ENCODE measurements at places on chromosomes 13 and 19.

DNA sequence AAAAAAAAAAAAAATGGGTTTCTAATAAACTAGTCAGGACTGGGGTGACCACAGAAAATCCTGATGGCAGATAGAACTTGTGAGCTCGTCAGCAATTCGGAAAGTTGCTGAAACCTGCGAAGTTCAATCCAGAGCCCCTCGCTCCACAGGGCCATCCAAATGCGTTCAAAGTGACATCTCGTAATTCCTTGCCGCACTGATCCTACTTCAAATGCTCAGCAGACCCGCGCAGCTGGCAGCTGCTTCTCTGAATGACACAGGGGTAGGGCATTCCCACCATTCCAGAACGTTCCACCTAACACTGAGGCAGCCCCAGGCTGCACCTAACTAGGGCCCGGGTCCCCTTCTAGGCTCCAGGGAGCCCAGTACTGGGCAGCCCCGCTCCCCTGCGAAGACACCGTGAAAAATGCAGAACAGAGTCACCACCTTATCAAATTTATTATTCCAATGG lies 4.8 kb upstream of the DAPK3 start:
- no peak for DNase-seq

DNA sequence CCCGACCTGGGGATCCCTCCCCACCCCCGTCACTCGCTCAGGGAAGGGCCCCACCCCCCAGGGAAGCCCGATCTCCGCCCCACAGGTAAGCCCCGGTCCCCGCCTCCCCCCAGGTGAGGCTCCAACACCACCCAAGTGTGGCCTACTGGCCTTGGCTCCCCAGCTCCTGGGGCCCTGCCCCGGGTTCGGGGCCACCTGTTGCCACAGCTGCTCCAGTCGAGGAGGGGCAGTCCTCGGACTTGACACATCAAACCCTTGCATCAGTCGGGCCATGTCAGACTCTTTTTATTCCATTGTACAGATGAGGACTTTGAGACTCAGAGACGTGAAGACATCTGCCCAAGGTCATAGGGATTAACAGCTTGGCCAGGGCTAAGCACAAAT lies 512 bp downstream of the CC2D1A start:
- no peak for DNase-seq

- no peak for DNase-seq
Observed at GRCh38 chr13:67193979-67194378, 36.2 kb downstream of the PCDH9 start.

DNA sequence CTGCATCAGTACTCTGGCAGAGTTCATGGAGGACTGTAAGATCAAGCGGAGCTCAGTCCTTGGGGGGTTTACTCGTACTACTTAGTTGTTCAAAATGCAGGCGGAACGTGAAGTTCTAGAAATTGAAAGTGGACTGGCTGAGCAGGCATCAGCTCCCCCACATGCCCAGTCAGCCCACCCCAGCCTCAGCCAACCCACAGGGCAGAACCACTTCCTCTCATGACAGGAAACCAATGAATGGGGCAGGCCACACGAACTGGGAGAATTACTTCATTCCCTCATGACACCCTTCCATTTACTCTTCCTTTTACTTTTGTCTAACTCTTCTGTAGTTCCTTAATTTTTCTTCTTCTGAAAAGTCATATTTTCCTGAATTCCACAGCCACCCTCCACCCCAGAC lies 71.9 kb downstream of the FLT1 start:
- no peak for DNase-seq

GRCh38 chr19:30679153-30679702 lies 307.0 kb downstream of the ZNF536 start:
- no peak for DNase-seq

GRCh38 chr19:5631567-5632240 lies 8.8 kb downstream of the SAFB start:
- DNase-seq: no peak

DNA sequence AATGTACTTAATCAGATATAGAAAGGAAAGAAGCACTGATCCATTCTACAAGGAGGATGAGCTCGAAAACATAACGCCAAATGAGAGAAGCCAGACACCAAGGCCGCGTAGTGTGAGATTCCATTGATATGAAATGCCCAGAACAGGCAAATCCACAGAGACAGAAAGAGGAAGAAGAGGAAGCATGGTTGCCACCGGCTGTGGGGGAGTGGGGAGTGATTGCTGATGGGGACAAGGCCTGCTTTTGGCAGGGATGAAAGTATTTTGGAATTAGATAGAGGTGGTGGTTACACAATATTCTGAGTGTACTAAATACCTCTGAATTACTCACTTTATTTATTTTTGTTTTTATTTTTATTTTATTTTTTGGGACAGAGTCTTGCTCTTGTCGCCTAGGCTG lies 50.2 kb upstream of the KLF2 start:
- DNase-seq: no peak

DNA sequence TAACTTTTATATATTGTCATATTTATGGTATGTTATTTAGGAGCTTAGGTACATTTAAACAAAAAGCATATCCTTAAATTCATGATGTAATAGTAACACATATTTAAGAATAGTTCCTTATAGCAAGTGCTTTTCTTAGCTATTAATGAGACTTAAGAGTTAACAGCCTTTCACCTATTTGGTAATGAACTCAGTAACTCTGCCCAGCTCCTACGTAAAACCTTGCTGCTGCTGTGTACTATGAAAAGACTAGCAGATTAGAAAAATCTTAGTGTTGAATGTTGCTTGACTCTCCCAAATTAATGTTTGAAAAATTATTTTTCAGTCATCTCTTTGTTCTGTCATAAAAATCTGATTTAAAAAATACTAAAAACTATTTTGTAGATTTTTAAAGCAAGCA lies 6.9 kb downstream of the GPR180 start:
- DNase-seq: no peak

- DNase-seq: peak; percentile 38
Observed at GRCh38 chr19:32345261-32346207, at the start of gene ZNF507. Gene ZNF507, plus strand, starts transcription at chr19:32345610. Its CDS starts 7,221 bp downstream, at chr19:32352831.

- DNase-seq: no peak
Observed at GRCh38 chr13:41211062-41211461, 16.7 kb upstream of the KBTBD7 start.

DNA sequence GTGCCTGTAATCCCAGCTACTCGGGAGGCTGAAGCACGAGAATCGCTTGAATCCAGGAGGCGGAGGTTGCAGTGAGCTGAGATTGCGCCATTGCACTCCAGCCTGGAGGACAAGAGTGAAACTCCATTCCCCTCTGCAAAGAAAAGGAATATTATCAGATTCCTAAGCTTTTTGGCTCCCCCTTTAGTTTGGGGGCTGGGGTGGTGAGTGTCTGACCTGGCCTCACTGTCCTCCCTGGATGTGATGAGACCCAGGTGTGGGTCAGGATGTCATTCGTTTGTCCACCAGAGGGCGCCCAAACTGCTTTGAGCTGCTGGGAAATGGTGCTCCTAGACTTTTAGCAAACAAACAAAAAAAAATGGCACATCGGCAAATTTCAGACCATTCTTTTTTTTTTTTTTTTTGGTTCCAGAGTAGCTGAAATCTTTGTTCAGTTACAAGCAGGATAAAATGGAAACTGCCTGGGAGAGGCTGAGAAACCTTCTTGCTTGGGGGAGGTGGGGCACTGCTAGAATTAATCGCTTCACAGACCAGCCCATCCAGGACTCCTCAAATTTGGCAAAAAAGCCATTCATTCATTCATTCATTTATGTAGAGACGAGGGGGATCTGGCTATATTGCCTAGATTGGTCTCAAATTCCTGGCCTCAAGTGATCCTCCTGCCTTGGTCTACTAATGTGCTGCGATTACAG lies 29.4 kb downstream of the SPC24 start:
- peak; percentile 41 for DNase-seq

- DNase-seq: no peak
Observed at GRCh38 chr13:85313761-85314503, 485.3 kb downstream of the SLITRK6 start.

DNA sequence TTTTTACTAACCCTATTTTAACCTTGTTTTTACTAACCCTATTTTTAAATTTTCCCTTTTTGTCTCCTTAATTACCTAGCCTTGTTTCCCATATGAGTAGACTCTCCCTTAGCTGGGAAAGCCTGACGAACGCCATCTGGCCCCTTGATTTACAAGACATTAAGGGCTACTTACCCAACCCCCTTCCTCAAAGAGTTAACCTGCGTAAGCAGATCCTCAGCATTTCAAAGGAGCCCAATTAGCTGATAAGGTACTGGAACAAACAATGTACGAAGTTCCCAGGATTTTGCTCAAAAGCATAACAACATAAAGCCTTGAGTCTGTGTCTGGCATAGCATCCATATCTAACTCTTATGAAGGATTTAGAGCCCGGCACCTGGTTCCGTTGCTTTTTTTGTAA lies 4.7 kb upstream of the MVB12A start:
- DNase-seq: no peak

- DNase-seq: no peak
Observed at GRCh38 chr19:3136684-3137055, 837 bp downstream of the GNA15 start.

DNA sequence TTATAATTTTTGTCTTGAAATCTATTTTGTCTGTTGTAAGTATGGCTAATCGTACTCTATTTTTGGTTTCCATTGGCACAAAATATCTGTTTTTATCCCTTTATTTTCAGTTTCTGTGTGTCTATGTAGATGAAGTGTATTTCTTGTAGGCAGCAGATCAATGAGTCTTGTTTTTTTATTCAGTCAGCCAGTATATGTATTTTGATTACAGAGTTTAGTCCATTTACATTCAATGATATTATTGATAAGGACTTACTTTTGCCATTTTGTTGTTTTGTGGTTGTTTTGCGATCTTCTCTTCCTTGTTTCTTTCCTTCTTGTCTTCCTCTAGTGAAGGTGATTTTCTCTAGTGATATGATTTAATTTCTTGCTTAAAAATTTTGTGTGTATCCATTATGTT lies 336.3 kb upstream of the SPRY2 start:
- no peak for DNase-seq

DNA sequence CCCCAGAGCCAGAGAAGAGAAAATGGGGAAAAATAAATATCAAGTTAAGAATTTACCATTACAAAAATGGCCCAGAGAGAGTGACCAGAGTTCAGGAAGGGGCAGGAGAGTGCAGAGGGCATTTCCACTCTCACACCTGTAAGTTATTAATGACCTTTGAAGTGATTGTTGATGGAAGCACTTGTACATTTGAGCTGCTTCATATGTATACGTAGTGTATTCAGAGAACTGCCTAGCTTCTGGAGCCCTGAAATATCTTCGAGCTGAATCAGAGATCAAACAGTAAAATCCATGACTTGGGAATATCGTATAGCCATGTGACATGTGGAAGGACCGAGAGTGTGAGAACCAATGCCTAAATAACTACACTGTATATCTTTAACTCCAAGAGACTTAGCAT lies 49.2 kb upstream of the PCCA start:
- no peak for DNase-seq

- DNase-seq: no peak
Observed at GRCh38 chr13:41271456-41272285, 8.3 kb upstream of the MTRF1 start.

DNA sequence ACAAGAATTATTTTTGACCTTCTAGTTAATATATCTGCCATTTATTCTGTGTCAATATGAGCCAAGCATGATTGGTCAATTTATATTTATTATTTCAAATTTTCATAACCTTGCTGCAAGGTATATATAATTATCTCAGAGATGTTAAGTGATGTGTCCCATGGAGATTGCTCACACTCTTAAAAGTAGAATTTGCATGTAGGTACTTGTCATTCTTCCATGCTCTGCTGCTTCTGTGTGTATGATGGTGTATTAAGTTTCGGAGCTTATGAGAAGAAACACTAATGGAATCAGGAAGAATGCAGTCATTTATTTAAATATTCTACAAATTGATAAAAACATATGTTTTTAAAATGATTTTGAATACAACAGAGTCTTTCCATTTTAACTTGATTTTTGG lies 586.8 kb upstream of the MIR17HG start:
- no peak for DNase-seq

DNA sequence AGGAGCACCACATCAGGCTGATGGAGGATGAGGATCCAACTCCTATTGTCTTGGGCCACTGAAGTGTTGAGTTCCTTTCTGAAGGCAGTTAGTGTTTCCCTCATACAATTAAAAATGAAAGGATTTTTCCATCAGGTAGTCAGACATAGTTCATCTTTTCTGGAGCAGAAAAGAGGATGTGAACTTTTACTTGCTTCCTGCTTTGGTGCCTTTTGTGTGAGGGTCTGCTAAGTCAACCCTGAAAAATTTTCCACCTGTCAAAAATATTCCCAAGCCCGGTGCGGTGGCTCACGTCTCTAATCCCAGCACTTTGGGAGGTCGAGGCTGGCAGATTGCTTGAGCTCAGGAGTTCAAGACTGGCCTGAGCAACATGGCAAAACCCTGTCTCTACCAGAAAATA lies 43.9 kb downstream of the RGCC start:
- DNase-seq: no peak

GRCh38 chr13:69202996-69203395 lies 904.6 kb upstream of the ATXN8OS start:
- no peak for DNase-seq

GRCh38 chr13:73324842-73325722 lies 266.3 kb downstream of the KLF5 start:
- no peak for DNase-seq

DNA sequence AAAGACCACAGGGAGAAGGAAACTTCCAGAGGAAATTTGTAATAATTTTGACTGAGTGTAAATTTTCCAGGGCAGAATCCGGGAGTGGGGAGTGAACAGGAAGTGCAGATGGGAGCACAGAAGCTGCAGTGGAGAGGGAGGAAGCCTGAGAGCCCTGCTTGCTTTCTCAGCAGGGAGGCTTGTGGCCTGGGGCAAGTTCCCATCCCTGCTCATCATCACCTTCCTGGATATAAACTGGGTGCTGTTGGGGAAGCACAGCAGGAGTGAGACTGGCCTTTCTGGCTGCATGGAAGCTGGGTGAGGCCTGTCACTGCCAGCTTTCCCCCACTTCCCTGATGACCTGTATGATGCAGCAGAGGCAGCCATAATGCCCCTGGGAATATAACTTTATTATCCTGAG lies 532.9 kb downstream of the SLITRK6 start:
- DNase-seq: no peak

- no peak for DNase-seq
Observed at GRCh38 chr19:10133596-10133995, 13.9 kb upstream of the EIF3G start.

DNA sequence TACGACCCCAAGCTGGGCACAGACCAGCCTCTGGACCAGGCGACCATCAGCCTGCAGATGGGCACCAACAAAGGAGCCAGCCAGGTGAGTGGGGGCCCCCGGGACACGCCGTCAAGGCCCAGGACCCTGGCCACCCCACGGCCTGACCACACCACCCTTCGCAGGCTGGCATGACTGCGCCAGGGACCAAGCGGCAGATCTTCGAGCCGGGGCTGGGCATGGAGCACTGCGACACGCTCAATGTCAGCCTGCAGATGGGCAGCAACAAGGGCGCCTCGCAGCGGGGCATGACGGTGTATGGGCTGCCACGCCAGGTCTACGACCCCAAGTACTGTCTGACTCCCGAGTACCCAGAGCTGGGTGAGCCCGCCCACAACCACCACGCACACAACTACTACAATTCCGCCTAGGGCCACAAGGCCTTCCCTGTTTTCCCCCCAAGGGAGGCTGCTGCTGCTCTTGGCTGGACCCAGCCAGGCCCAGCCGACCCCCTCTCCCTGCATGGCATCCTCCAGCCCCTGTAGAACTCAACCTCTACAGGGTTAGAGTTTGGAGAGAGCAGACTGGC lies 9.6 kb downstream of the ELOF1 start:
- no peak for DNase-seq
